ENCODE measurements at places on chromosomes 1 and 21.

- DNase-seq, result no peak
Measured at GRCh38 chr21:43739621-43740435, 20.9 kb downstream of the PDXK start.

GRCh38 chr1:206753141-206753540 is 17.4 kb upstream of the IL19 start:
- no peak for DNase-seq

- no peak for DNase-seq
Measured at GRCh38 chr1:150332651-150333290, 11.4 kb downstream of the PRPF3 start.

GRCh38 chr1:230283678-230284077 is 142.5 kb downstream of the PGBD5 start:
- no peak for DNase-seq

DNA sequence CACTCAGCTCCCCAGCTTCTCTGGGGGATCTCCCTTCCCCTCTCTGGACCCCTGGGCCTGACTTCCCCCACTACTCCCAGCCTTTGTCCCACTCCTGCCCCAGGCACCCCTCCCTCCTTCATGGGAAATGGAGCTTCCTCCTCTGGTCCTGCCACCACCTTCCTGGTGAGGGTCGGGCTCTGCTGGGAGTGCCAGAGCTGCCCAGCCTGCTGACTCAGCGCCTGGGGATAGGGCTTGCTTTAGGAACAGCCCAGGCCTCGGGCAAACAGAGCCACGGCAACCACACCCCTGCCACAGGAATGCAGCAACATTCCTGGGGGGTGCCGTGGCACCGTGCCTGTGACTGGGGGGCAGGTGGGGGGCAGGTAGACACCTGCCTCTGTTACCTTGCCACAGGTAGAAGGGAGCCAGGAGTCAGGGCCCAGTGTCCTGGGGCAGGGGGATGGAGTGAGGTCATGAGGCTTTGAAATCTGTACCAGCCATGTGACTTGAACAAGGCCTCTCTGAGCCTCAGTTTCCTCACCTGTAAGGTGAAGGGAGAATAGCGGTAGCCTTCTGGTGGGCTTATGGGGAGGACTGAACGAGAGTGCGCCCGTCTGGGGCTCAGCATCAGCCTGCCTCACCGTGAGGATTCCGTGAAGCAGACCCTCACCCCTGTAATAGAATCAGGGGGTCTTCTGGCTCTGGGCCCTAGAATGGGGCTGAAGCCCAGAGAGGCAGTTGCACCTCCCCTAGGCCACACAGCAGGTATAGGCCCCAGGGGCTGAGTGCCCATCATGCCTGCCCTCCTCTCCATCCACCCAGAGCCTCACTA is 17.8 kb upstream of the EPHA2 start:
- no peak for DNase-seq

DNA sequence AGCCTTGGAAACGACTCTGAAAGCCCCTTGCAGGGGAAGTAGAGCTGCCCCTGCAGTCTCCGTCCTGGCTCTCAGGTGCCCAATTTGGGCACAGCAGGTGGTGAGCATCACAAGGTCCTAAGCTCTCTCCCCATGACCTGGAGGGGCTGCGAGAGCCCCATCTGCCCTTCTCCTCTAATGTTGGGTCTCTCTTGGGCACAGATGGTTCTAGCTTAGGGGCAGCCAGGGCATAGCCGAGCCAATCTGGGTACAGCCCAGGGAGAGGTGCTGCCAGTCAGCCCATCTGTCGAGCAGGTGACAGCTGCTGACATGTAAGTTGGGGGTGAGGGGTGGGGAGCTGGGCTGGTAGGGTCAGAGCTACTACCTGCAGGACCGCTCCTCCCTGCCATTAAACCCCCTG is 50.7 kb downstream of the SYT2 start:
- no peak for DNase-seq

- DNase-seq, result no peak
Measured at GRCh38 chr1:115428256-115428655, 90.2 kb upstream of the NGF start.

DNA sequence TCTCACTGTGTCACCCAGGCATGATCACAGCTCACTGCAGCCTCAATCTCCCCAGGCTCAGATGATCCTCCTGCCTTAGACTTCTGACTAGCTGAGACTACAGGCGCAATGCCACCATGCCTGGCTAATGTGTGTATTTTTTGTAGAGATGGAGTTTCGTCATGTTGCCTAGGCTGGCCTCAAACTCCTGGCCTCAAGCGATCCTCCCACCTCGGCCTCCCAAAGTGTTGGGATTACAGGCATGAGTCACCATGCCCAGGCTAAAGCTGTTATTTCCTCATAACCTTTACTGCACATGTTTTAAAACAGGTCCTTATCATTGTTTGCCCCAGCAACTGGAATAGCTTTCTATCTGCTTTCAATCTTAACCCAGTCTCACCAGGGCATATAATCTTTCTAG is 2.9 kb downstream of the SARS1 start:
- DNase-seq, result no peak

- no peak for DNase-seq
Measured at GRCh38 chr1:22406722-22407495, 44.7 kb upstream of the ZBTB40 start.

DNA sequence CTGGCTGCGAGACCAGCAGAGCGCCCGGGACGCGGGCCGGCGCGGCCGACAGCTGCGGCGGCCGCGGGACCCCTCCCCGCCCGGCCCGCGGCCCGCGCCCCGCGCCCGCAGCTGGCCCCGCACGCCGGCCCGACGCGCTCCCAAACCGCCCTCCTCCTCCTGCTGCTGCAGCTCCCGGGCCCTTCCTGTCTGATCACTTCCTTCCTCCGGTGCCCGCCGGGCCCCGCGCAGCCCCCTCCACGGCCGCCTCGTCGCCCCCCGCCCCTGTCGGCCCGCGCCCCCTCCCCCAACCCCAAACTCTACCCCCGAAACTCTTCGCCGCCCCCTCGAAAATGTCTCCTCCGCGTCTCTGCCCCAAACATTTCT is 594 bp downstream of the LUZP1 start:
- no peak for DNase-seq

DNA sequence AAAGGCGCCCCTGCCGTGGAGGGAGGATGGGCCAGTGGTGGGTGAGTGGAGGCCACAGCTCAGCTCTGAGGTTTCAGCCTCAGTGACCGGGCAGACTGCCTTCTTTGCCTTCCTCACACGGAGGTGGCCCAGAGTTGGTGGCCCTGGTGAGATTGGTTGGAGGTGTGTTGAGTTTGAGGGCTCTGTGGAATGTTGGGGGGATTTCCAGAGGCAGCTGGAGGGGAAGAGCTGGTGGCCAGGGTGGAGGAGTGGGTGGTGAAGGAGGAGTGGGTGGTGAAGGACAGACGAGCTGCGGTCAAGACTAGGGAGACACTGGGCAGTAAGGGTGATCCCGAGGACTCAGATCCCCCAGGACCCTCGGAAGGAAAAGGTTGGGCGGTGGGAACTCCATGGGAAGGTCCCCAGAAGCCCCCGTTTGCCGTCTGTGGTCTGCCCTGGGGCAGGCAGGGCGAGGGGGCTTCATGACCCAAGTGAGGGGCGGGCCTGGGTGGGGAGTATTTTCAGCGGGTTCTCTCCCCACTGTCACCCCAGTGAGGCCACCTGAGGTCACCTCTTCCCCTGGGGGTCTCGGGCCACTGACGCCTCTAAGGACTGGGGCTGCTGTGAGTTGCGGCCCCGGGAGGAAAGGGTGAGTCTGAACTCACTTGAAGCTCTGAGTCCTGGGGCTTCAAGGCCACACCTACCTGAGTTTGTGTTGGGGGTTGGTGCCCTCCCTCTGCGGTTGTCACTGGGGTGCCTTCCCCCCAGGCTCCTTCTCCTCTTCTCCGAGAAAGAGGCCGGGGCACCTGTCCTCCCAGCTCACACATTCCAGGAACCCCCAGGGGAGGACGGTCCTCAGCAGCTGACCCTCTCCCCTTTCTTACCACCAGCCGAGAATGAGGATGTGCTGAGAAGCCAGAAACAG is 22.7 kb upstream of the PIK3CD start:
- DNase-seq, result no peak

DNA sequence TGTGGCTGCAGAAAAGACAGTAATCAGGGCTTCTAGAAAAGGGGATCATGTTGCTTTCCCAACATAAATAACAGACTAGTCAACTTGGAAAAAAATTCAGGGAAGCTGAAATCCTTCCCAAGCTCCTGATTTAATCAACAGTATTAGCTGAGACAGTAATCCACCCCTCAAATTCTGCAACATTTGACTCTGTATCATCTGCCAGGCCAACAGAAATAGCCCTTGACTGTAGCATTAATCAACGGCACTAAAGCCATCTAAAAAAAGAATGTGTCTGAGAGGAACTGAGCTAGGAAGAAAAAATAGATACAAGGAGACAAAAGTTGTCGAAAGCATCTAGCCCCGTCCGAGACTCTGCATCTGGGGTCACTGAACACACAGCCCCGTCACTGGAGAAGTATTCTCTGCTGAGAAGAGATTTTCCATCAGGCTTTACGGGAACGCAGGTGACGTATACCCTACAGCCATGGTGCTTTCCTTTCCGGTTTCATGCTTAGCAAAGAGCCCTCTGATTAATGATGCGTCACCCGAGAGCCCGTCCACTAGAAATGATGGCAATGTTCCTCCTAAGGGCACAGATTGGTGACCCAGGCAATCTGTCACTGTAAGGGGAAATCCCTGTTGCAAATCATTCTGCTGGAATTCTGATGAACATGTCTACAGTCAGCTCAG is 42.1 kb upstream of the TP53BP2 start:
- peak; percentile 58 for DNase-seq

- DNase-seq, result no peak
Measured at GRCh38 chr1:111476761-111477309, 3.1 kb downstream of the C1orf162 start.

- no peak for DNase-seq
Measured at GRCh38 chr1:26553942-26554682, 24.6 kb downstream of the RPS6KA1 start.

DNA sequence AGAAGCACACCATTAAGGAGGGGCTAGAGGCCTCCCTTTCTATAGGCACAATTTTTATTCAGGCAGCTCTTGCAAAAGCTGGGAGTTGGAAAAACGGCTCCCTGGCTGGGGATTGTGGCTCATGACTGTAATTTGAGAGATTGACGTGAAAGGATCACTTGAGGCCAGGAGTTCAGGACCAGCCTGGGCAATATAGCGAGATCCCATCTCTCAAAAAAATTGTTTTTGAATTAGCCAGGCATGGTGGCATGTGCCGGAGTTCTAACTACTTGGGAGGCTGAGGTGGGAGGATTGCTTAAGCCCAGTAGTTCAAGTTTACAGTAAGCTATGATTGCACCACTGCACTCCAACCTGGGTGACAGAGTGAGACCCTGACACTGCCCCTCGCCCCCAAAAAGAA is 23.9 kb upstream of the NRDC start:
- no peak for DNase-seq

DNA sequence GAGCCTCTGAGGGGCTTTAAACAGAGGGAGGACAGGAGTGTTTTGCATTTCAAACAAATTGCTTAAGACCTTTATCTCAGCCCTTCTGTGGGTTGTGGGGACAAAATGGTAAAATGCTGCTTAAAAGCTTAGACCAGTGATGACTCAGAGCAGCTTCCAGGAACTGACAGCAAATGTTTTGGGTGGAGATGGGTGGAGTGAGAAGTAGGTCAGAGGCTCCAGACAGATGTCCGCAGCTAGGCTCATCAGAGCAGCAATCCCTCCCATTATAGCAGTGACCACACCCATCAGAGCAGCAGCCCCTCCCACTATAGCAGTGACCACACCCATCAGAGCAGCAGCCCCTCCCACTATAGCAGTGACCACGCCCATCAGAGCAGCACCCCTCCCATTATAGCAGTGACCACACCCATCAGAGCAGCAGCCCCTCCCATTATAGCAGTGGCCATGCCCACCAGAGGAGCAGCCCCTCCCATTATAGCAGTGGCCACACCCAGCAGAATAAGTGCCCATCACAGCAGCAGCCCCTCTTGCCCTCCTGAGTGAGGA is 532.2 kb downstream of the MATN1 start:
- peak; percentile 22 for DNase-seq

- DNase-seq, result no peak
Measured at GRCh38 chr1:230938924-230939368, 39.7 kb downstream of the TTC13 start.

- no peak for DNase-seq
Measured at GRCh38 chr1:165896277-165896676, 68.9 kb downstream of the UCK2 start.

- no peak for DNase-seq
Measured at GRCh38 chr1:104921525-104921924, 1171.8 kb downstream of the AMY1C start.

DNA sequence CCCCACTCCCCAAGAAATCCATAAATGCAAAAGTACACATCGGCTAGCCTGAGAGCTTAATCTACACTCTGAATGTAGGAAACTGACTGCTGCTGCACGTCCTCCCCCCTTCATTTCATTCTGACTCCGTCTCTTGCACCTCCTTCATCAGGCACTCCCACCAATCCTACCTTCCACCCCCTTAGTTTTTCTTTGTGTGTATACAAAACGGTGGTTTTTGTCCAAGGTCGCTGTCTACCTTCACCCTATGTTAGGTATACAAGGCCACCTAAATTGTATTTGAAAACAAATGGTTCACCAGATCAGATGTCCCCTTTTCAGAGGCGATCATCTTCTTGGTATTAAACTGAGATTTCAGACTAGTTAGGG is 1.9 kb downstream of the WDR26 start:
- no peak for DNase-seq

DNA sequence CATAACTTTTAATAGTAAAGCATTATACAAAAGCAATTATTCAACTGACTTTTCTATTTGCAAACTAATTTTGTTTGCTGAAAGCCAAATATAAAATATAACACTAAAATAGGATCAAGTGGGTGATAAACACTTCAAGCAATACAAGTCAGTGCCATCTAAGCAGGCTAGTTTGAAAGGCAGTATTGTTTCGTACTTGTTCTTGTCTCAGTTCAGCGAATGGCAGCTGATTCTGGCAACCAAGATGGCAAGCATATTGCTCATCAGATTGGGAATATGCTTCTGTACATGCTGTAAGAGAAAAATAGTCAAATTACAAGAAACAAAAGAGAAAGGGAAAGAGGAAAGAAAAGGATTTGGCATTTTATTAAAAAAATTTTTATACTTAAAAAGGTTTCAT is 7.5 kb downstream of the TMEM59 start:
- DNase-seq, result no peak

DNA sequence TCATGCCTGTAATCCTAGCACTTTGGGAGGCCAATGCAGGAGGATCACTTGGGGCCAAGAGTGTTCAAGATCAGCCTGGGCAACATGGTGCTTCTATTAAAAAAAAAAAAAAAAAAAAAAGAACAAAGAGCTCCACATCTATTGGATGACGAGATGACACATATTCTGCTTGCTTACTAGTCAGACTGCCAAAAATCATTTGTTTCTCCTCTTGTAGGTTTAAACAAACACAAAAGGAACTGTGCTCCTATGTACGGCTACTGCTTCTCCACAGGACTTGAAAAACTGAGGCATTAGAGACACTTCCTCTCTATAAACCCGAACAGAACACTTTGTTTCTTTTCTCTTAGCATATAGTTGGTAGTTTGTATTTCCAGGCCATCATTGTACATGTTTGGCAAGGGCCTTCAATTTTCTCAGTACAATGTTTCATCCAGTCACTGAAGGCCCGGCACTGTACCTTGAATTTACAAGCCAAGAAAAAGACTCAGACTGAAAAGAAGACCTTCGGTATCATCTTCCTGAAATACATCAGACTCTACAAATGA is 6.0 kb downstream of the TRIT1 start:
- no peak for DNase-seq

GRCh38 chr1:30713311-30713710 is 10.1 kb downstream of the MATN1 start:
- no peak for DNase-seq

All from nephron progenitor cell (in vitro differentiated cells).